ENCODE measurements at places on chromosomes 16 and 17.

DNA sequence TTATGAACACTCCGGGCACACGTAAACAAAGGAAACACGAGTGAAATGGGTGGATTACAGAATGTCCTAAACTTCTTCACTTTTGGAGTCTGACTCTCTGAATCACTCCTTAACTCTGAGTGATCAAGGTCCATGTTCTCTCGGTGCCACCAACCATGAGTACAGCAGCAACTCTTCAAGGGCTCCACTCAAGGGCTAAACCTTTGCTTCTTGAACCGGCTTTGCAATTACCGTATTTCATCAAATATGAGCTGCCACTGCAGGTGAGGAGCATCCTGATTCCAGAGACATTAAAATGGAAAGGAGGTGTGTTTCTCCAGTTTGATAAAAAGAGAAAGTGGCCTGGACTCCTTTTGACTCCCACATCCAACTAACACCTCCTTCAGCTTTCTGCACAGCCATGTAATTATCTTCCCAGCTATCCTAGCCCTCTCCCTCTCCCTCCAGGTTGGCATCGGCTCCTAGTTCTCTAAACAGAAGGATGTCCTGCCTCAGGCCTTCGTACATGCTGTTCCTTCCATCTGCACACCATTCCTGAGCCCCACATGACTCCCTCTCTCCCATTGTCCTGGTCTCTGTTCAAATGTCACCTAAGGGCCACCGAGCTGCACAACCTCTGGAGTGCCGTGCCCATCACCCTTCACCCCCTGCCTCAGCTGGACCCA, 61.4 kb downstream of the ZDHHC7 start:
- no peak overlapping the region for H3K27ac ChIP-seq
- DNase-seq = no peak
- peaks cover 13% of the 10 kb centered on the region for H3K27me3 ChIP-seq
- no peak overlapping the region for H3K4me3 ChIP-seq
- peaks cover 23% of the 10 kb centered on the region for H3K4me1 ChIP-seq

- peaks cover under 1% of the 10 kb centered on the region for H3K4me1 ChIP-seq
- DNase-seq = no peak
- no peak overlapping the region for H3K4me3 ChIP-seq
- no peaks in the 10 kb centered on the region for H3K27me3 ChIP-seq
These were observed 422.3 kb upstream of the PSMD7 start for GRCh38 chr16:73874324-73874723.

GRCh38 chr16:20928774-20929411, 28.3 kb downstream of the LYRM1 start:
- no peak overlapping the region for H3K4me3 ChIP-seq
- H3K4me1 ChIP-seq = peaks cover 5% of the 10 kb centered on the region
- peaks cover 3% of the 10 kb centered on the region for H3K27me3 ChIP-seq
- H3K27ac ChIP-seq = no peak overlapping the region

DNA sequence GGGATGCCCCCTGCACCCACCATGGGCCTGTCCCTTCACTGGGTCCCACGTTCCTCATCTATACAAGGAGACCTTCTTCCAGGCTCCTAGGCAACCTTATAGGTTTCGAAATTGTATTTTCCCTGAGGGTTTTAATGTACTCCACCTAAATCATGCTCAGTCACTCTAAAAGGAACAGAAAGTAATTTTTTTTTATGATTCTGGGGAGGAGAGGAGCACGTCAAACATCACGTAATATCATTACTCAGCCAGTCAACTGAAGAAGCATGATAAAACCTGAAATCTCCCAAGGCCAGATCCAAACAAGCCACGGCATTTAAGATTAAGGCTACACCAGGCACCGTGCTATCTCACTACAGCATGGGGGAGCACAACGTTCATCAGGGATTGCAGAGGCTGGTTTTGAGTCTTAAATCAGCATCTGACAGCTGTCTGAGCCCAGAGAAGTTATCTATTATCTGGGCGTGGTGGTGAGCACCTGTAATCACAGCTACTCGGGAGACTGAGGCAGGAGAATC, 3.9 kb upstream of the TMEM114 start:
- no peaks in the 10 kb centered on the region for H3K36me3 ChIP-seq
- no peak overlapping the region for H3K4me3 ChIP-seq
- H3K27ac ChIP-seq = no peak overlapping the region
- H3K4me1 ChIP-seq = peaks cover 6% of the 10 kb centered on the region
- DNase-seq = no peak
- H3K27me3 ChIP-seq = peaks cover 31% of the 10 kb centered on the region

- H3K27ac ChIP-seq = no peak overlapping the region
- no peaks in the 10 kb centered on the region for H3K36me3 ChIP-seq
- H3K27me3 ChIP-seq = peaks cover 25% of the 10 kb centered on the region
- H3K4me3 ChIP-seq = no peak overlapping the region
- H3K4me1 ChIP-seq = no peaks in the 10 kb centered on the region
These were observed 529.1 kb downstream of the NPIPA7 start for GRCh38 chr16:16908077-16908476.

GRCh38 chr17:14004927-14005620, 64.2 kb upstream of the COX10 start:
- H3K36me3 ChIP-seq = peaks cover 31% of the 10 kb centered on the region
- no peak for DNase-seq
- H3K4me1 ChIP-seq = no peaks in the 10 kb centered on the region
- H3K27me3 ChIP-seq = peaks cover 3% of the 10 kb centered on the region

Data from nephron progenitor cell (in vitro differentiated cells).